ENCODE measurements at places on chromosomes 12 and 14.

- no peak for DNase-seq
Measured at GRCh38 chr12:30746190-30746589, 8.6 kb downstream of the CAPRIN2 start.

GRCh38 chr12:68771223-68771925 lies 25.4 kb downstream of the SLC35E3 start:
- no peak for DNase-seq

GRCh38 chr14:22838631-22839041 lies 2.3 kb downstream of the MMP14 start:
- DNase-seq, result no peak

- no peak for DNase-seq
Measured at GRCh38 chr12:29428633-29429032, 47.7 kb upstream of the ERGIC2 start.

- no peak for DNase-seq
Measured at GRCh38 chr12:26435069-26435404, 239.7 kb downstream of the SSPN start.

DNA sequence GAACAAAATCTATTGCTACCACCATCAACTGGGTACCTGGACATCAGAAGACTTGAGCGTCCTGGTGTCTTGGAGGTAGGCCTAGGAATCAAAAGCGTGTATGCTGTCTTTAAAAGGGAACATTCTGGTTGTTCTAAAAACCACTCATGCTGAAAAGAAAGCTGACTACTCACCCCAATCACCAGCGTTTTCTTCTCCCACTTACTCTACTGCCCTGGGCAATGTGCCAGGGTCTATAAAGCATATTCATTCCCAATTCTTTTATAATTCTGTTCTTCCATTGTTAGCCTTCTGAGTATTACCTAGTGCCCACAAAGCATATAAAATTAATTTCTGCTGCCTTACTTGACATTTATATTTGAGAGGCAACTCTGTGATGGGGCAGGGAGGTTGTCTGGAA lies 133.4 kb downstream of the KCNA5 start:
- no peak for DNase-seq

DNA sequence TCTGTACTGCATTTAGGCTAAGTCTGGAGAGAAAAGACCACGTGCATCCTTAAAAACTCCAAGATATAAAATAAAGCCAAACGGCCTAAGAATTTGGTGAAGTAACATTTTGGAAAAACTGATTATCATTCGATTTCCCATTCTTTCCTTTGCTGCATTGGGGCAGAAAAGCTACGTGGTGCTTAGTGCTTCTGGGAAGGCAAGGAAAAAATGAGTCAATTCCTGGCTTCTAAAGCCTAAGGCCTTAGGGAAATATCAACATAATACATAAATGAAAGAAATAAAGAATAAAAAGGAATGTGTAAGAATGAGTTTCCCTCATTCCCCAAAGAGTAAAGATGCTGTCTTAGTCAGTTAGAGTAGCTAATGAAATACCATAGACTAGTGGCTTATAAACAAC lies 520.5 kb downstream of the GLT1D1 start:
- DNase-seq, result no peak

- no peak for DNase-seq
Measured at GRCh38 chr12:5343711-5344110, 88.2 kb upstream of the NTF3 start.

DNA sequence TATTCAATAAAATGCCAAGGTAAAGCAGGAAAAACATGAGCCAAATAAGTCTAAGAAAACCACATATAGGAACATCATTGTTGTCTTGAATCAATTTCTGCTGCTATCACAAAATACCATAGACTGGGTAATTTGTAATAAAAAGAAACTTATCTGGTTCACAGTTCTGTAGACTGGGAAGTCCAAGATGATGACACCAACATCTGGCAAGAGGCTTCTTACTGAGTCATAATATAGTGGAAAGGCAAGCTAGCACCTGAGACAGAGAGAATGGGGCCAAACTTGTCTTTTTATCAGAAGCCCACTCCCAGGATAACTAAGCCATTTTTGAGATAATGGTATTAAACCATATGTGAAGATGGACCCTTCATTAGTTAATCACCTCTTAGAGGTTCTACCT lies 975.9 kb downstream of the FLRT2 start:
- no peak for DNase-seq

DNA sequence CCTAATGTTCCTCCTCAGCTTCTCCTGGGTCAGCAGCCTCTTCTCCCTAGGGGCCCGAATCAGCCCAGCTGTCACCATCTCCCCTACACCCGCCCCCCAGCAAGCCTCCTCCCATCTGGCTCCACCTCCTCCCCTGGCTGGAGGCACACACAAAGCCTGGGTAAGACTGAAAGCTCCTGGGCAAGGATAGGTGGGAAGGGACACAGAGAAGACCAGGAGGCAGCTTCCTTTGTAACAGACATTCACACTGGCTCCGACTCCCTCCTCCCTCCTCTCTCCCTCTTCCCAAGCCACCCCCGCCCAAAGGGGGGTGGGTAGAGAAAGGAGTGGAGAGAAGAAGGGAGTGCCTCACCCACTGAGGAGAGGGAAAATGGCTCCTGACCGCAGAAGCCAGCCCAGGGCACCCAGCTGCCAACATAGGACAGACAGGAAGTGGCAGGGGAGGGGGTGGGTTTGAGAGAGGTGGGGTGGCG lies 4.0 kb downstream of the CHD4 start:
- no peak for DNase-seq

- no peak for DNase-seq
Measured at GRCh38 chr12:93415723-93416464, 25.9 kb downstream of the UBE2N start.

GRCh38 chr14:68621400-68622365 lies 171.2 kb downstream of the ZFP36L1 start:
- no peak for DNase-seq

DNA sequence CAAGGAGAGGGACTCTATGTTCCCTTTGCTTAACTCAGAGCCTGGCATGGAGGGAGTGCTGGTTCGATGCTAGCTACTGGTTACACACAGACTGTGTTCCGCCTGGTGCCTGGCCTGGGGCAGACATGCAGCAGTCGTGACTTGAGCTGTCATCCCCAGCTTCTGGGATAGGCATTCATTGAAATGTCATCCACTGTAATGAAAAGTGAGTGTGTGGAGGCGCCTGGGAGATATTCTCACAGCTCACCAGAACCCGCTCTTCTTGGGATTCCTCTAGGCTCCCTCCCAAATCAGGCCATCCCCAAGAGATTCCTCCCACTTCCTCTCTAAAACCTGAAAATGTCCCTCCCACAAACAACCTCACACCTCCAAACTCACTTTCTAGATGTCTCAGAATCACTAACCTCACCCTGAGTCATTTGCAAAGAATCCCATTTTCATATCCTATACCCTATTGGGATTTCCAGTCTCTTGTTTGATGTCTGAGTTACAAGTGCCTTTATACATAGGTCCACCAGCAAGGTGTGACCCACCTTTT lies 82.8 kb downstream of the CRACR2A start:
- DNase-seq, result no peak

GRCh38 chr14:98976271-98976670 lies 295.7 kb downstream of the BCL11B start:
- DNase-seq, result no peak

DNA sequence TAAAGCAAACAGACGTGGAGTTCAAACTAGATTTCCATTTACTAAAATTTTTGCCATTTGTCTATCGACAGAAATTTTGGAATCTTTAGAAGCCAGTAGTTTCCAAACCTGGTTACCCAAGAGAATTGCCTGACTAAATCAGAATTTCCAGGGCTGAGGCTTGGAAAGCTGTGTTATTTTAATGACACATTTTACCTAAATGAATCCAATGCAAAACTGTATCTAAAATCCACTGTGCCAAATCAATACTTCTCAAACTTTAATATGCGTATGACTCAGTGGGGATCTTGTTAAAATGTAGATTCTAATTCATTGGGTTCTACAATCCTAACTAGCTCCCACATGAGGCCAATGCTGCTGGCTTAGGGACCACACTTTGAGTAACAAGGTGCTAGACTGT lies 35.0 kb upstream of the TC2N start:
- DNase-seq, result no peak

GRCh38 chr12:51971679-51972421 lies 20.4 kb downstream of the ACVR1B start:
- no peak for DNase-seq

GRCh38 chr14:38442208-38442607 lies 186.3 kb upstream of the CLEC14A start:
- no peak for DNase-seq

GRCh38 chr12:55246159-55246558 lies 1.8 kb downstream of the OR6C74 start:
- DNase-seq, result no peak

DNA sequence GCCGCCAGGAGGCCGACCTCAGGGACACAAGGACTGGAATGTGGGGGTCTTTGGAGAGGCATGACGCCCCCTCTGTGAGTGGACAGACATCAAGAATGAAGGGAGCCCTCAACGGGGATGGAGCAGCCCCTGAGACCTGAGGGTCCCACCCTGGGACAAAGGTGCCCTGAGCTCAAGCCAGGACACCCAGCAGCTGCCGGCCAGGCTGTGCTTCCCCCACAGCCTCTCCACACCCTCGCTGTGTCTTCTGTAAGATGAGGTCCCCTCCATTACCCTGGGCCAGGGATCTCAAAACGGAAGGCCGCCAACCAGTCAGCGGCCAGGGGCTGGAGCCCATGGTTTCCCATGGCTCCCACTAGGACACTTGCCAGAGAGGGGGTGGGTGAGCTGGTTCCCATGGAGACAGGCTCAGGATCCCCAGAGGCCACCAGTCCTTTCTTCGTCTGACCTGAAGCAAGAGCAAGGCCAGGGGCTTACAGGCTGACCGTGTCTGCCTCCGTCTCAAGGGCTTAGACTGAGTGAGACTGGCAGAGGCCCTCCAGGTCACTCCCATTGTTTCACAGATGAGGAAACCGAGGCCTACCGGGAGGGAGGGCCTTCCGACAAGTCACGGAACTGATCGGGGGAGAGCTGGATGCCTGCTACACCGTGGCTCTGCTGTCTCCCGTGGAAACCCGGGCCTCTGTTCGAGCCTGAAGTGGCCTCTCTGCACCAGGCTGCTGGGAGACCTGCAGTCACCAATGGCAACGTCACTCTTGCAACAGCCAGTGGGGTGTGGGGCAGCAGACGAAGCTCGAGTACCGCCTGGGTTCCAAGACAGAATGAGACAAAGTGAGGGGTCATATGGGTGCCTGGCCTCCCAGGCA lies 91.7 kb upstream of the DIO3 start:
- DNase-seq, result no peak

DNA sequence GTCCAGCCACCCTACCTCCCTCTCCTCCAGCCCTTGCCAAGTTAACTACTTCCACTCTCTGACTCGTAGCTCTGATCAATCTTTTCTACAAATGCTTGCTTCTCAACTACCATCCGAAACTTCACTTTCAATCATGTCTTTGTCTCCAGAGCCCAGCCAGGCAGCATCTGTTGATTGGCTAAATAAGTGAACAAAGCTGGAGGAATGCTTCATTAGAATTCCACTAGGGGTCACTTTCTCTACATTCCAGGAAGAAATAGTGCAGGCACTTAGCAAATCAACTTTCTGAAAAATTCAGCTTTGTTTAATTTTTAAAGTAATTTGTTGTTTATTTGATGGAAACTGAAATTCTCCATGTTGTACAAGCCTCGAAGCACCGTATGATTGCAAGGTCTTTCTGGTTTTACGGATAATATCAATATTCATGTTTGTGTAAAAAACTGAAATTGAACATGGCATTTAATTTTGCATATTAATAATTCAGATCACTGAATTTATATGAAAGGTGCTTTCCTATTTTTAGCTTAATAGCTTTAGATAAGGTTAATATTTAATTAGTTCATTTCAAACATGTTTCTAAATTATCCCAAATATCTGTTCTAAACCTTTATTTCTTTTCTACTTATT lies 32.4 kb upstream of the HELB start:
- no peak for DNase-seq

DNA sequence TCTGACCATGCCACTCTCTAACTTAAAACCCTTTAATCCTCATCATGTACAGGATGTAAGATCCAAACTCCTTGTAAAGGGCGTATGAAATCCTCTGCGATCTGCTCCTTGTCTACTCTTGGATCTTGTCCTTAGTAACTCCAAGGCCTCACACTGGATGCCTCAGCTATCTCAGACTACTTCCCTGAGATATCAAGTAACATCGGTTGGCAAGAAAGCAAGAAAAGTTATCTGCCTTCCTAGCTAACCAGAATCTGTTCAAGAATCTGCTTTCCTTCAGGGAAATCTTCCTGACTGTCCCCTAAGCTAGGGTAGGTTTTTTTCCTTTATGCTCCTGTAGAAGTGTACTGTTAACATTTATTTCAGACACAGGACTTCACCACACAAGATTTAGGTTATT lies 82.6 kb downstream of the TAOK3 start:
- no peak for DNase-seq

GRCh38 chr14:53882684-53883083 lies 73.9 kb downstream of the BMP4 start:
- no peak for DNase-seq

- no peak for DNase-seq
Measured at GRCh38 chr12:131830335-131830913, 2.2 kb downstream of the MMP17 start.

GRCh38 chr12:46107591-46107990 lies 117.2 kb upstream of the SCAF11 start:
- DNase-seq, result no peak

DNA sequence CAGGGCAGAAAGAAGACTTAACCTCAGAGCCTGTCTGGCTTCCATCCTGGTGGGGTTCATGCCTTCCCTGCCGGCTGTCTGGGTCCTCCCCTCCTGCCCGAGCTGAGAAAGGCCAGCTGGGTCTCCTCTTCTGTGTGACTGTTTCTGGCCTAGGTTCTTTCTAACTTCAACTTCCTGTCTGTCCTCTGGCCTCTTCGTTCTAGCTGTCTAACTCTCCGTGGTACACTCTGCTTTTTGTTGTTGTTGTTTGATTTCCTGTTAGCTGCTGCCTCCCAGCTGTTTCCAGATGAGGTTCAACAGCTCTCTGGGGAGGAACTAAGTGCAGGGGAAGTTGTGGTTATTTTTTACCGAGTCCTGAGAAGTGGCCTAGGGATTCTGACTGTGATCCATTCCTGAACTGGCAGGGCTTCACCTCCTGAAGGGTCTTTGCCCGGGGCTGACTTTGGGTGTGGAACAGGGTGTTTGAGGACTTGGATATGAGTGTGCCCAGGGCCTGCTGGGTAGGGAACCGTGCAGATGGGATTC lies 3.2 kb downstream of the MLXIP start:
- no peak for DNase-seq

DNA sequence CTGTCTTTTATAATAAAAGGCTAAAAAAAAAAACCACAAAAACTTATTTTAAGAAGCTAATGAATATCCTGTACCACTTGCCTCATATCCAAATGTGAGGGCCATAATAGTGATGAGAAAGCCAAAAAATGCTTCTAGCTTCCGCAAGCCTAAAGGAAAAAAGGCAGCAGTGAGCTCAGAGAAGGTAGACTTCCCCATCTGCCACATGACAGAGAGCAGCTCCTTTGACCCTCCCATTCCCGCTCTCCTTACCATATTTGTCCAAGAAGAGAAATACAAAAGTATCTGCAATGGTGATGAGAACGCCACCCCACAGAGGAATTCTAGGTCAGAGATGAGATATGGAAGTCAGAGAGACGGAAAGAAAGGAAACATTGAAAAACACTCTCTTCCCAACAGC lies 27.1 kb downstream of the SLC11A2 start:
- no peak for DNase-seq

All from stimulated activated CD8-positive, alpha-beta memory T cell treated with anti-CD3 and anti-CD28 coated beads, Interleukin-15, amount 100 ng/mL, for 48 hours (primary cell).